ENCODE measurements at places on chromosomes 11 and 22.

DNA sequence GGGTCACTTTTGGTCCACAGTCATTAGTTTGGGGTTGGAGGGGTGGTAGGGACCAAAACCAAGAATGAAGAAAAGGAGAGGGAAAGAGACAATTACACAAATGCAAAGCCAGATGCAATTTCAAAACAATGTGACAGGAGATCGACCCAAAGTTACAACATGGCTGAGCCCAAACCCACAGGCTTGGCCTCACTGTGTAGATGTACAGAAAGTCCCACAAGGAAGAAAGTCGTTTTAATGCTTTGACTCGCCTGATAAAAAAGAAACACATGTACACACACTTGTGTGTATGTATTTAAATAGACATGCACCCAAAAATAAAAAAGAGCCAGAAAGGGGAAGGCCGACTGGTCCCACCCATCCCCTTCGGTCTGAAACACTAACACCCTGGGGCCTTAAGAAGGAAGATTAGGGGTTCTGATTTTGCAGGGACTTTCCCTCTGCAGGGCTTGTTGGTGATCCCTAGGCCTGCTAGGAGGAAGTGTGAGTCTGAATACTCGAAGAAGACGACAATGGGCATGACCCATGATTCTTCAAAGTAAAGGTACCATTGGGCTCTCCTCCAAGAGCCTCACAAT, 104.1 kb downstream of the ETS1 start:
- DNase-seq, result no peak

GRCh38 chr11:10640308-10640707, 53.2 kb downstream of the IRAG1 start:
- no peak for DNase-seq

- DNase-seq, result no peak
Measured at GRCh38 chr11:102458548-102458947, 6.0 kb upstream of the TMEM123 start.

DNA sequence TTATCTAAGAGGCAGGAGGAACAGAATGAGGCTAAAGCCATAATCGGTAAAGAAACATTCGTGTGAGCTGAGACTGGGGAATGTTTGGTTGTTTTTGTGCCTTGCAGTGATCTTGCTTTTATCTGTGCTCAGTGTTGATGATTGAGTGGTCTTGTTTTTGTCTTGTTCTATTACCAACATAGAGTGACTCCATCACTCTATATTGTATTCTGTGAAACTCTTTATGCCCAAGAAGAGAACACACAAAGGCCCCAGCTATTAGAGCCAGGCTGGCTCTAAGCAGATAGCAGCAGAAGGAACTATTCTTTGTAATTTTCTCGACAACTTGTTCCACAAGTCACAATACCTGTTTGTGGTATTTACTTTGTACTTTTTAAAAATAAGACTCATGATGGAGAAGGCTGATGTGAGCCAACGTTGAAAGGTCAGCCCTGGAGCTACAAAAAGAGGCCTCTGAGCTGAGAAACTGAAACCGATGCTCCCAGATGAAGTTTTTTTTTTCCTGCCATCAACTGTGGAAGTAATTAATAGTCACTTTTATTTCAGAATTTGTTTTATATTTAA, 68.4 kb downstream of the LARGE1 start:
- DNase-seq, result no peak

DNA sequence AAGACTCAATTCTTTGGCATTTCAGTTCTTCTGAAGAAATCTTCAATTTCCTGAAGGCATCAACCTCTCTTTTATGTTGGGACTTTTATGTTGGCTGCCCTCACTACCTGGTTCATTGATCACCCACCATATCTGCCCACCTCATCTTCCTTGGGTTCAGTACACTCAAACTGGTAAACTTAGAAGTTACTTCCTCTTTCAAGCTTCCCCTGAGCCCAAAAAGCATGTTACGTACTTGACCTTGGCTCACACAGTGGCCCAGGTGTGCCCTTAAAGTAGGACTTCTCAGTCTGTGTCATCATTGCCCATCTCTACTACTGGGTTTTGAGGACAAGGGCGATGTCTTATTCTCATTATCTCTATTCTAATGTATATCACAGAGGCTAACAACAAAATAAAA, 86.1 kb downstream of the GRIA4 start:
- DNase-seq, result no peak
